ENCODE measurements at places on chromosomes 3 and 15.

GRCh38 chr15:63528138-63528659 is 23.8 kb downstream of the USP3 start:
- DNase-seq: no peak

- no peak for DNase-seq
Observed at GRCh38 chr3:54099381-54099780, 23.0 kb upstream of the CACNA2D3 start.

DNA sequence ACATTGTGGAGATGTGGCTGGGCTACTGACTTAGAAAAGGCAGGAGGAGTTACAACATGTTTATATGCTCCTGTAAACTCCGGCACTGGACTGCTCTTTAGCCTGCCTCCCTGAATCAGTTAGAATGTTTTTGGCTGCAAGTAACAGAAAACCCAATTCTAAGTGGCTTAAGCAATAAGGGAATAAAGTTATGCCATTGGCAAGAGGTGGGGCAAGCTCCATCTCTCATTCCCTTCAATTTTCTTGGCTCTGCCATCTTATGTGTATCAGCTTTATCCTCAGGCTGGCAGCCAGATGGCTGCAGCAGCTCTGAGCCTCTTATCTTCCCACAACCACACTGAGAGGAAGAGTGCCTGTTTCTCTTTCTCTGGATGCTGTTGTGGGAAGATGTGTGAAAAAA is 22.4 kb upstream of the MEIS2 start:
- no peak for DNase-seq

DNA sequence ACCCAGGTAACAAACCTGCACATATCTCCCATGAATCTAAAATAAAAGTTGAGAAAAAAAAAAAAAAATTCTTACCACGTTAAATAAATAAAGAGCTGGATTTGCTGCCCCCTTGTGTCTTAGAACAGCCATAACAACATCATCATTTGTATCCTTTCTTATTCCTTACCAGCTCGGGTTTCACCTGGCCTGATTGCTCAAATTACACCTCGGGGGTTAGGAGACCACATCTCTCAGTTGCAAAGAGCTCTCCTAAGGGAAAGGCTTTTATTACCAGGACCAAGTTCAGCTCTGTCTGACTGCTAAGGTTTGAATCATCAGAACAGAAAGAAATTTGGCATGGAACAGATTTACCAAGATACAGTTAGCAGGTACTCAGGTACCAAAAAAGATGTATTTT is 25.8 kb upstream of the RPL39L start:
- no peak for DNase-seq

GRCh38 chr3:175075269-175075668 is 216.1 kb downstream of the NAALADL2 start:
- no peak for DNase-seq

- peak; percentile 39 for DNase-seq
Observed at GRCh38 chr15:101035611-101036010, 116.5 kb downstream of the LRRK1 start.

- DNase-seq: no peak
Observed at GRCh38 chr15:60006203-60006862, 2.2 kb downstream of the FOXB1 start.

- DNase-seq: no peak
Observed at GRCh38 chr15:63035253-63035652, 7.3 kb upstream of the TPM1 start.

- no peak for DNase-seq
Observed at GRCh38 chr15:47461652-47462141, 255.6 kb upstream of the SEMA6D start.

GRCh38 chr3:184155644-184156521 is 706 bp downstream of the DVL3 start:
- no peak for DNase-seq

- no peak for DNase-seq
Observed at GRCh38 chr3:45909542-45909941, 23.2 kb downstream of the CCR9 start.

DNA sequence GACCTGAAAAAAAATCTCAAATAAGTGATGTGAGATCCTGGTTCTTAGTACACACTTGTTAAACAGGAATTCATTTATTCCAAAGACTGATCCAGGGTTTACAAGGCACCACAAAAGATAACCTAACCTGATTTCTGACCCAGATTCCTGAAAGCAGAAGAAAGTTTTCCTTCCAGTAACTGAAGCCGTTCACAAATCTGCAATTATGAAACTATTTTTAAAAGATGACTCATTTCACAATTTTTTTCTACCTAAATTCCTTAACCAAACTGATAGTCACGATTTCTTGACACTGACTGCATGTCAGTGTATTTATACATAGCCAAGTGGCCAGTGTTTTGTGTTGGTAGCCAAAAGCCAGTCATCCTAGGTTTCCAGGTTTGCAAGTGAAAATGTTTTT is 17.1 kb downstream of the SLC9A9 start:
- DNase-seq: no peak

- DNase-seq: no peak
Observed at GRCh38 chr3:43857361-43858293, 166.9 kb downstream of the ABHD5 start.

DNA sequence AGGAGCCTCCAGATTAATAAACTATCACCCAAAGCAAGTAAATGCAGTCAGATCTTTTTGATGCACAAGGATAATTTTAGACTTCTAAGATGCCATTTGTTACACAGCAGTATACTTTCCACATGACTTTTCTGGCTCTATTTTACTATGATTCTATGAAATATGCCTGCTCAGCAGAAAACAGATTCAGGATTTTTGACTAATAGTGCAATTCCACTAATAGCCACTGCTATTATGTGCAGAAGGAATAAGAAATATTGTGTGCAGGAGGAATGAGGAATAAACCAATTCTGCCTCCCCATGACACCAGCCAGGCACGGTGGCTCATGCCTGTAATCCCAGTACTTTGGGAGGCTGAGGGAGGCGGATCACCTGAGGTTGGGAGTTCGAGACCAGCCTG is 11.5 kb upstream of the SPPL2A start:
- DNase-seq: no peak

DNA sequence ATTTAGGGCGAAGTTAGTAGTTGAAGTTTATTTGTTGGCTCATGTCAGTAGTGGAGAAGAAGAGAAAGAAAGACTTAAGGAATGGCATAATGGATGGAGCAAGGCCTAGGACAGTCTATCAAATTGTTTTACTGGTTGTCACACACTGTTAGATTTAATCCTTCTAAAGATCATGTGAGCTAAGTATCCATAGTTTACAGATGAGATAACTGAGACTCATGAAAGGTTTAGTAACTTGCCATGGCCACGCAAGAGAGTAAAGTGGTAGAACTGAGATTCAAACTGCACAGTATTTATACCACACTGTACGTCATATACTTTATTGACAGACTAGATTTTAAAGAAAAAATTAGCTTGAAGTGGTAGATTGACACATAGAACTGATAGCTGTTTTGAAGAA is 11.4 kb downstream of the SPRED1 start:
- no peak for DNase-seq

DNA sequence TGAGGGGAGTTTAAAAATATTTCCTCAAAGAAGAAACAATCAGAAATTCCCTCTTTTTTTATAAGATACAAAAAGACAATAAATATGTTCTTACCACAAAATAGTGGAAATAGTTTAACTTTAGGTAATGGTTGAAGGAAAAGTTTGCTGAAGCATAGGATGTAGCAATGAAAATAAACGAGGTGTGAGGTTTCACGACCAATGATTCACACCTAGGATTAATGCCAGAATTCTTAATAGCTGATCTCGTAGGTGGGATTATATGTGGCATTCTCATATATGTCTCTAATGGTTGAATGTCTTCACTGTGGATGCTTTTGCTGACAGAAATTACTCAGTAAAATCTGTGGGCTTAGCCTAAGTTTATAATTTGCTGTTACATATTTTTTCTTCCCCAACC is 467.7 kb downstream of the FGF12 start:
- no peak for DNase-seq

DNA sequence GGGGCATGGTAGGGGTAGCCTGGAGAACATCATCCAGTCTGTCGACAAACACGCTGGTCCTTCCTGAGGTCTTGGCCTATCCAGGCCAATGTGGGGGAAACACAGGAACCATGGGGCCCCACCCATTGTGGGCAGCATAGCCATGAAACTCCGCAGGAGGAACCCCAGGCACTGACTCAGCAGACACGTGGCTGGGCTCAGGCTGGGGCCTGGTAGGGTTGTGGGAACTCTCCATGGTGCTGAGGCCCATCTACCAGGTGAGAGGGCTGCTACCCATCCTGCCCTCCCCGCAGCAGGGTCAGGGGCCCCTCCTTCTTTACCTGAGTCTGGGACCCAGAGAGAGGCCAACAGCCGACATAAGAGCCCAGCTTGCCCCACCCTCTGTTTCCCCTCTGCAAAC is 22.6 kb upstream of the CACNA2D2 start:
- no peak for DNase-seq

DNA sequence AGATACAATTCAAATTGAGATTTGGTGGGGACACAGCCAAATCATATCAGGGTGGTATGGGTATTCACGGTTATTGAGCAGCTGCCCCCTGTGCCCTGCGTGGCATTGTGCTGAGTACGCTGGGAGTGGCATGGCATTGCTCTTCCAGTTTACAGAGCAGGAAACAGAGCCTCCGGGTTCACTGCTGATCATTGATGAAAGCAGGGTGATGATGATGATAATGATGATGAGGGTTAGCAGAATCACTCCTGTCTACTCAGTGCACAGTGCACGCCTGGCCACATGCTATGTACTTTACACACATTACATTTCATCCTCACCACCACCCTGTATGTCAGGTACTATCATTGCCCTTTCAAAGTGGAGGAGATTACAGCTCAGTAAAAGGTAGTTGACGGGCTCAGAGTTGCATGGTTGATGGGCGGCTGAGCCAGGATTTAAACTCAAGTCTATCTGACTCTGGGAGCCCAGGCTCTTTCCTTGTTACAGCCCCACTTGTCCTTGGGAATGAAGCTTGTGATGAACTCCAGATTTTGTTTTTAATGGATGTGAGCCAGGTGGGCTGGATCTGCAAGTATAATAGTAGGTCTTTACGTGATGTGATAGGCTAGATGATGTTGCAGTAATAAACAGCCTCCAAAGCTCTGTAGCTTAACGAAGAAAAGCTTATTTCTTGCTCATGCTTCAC is 87.6 kb upstream of the MYZAP start:
- DNase-seq: no peak

DNA sequence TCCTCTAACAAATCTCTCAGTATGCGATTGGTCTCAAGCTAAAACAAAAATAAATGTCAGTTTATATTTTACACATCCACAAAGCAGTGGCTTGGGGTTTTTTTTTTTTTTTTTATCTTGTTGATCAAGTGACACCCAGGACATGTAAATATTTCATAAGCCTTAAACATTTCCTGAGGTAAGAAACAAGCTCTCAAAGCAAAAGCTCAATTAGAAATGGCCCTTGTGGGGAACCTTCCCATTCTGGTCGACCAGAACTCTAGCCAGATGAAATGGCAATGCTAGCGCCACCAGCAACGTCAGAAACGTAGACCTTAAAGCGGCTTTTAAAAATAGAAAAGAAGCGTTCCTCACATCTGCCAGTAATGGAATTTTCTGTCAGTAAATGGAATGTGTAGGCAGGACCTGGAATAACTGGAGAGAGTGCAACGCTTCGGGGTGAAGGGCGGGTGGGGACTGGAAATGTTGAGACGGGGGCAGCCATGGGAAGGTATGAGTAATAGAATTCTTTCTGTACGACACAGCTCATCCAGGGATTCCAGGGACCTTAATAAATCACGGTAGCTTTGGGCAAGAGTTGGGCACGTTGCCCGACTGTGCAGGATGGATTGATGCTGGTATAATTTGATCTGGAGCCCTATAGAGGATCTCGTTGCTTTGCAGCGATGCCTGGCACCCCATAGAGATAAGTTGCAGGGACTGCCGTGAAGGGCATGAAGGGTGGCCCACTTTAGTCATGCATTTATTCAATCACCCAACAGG is 44.4 kb downstream of the BTD start:
- no peak for DNase-seq

DNA sequence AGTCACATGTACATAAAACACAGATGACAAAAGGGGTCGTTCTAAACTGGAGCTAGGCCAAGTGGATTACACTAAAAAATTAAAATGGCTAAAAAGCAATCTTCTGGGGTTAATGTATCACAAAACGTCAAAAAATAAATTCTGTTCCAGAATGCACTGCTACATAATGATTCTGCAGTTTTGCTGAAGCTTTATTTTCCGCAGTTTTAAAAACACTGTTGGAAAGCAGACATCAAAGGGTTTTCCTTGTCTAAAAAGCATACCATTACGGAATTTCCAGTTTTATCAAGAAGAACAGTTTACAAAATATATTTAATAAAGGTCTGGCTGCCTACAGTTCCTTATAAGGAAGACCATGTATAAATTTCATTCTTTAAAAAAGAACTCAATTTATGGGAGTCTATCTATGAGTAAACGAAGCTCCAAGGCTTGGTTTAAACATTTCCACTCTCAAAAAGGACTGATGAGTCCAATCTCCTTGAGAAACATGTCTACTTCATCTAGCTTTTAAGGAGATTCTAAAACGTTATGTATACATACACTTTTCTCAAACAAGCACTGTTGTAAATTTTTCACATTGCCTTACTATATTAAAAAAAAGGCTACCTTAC is 1.3 kb downstream of the DMXL2 start:
- no peak for DNase-seq

DNA sequence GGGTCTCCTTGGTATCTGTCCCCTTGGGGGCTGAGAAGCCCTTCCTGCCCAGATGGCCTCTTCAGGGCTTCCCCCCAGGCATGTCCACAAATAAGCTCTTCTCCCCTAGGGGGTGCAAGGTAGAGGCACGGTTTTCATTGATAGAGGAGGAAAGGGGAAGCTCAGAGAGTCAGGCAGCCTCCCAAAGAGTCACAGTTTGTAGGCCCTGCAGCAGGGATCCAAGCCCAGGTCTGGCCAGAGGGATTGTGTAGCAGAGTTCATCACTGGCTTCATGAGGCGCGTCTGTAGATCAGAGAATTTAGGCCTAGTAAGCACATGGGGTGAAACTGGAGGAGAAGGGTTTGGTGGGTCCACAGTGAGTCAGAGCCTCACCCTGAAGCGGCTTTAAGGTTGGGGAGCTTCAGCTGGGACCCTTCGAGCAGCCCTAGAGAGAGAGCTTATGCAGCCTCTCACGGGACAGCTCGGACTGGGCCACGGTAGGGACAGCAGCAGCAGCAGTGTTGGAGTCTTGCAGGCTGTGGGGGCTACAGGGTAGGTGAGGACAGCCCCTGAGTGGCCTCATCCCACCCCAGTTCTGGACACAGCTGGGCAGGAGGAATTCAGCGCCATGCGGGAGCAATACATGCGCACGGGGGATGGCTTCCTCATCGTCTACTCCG is 37.5 kb upstream of the ESYT3 start:
- no peak for DNase-seq

- no peak for DNase-seq
Observed at GRCh38 chr15:92503889-92504288, 110.2 kb downstream of the ST8SIA2 start.

GRCh38 chr3:141465221-141465620 is 21.6 kb upstream of the RASA2 start:
- no peak for DNase-seq
